ENCODE measurements at places on chromosomes 16 and 17.

GRCh38 chr16:77403732-77404131, 31.1 kb downstream of the ADAMTS18 start:
- no peak for DNase-seq

DNA sequence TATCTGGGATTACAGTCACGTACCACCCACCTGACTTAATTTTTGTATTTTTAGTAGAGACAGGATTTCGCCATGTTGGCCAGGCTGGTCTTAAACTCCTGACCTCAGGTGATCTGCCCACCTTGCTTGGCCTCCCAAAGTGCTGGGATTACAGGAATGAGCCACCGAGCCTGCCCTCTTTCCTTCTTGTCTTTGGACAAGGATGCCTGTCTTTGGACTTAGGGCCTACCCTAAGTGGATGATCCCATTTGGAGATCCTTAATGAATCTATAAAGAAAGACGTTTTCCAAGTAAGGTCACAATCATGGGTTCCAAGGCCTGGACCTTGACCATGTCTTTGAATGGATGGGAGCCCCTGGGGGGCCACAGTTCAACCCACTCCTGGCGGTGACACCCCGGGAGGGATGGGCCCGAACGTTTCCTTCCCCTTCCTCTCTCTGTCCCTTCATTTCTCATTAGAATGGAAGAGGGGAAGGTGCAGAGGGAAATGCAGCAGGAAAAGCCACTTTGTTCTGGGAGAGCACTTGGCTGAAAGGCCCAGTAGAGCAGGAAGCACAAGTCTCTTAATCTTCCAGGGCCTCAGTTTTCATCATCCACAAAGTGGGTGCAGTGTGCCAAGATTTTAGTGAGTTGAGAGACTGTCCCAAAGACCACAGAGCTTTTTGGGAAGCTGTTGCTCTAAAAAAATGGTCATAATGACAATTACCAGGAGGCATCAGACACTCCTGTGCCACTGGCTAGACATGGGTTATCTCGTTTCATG, 353.3 kb downstream of the SEC14L1 start:
- no peak for DNase-seq

- no peak for DNase-seq
These were observed 1.1 kb downstream of the SLC16A3 start for GRCh38 chr17:82229698-82230608.

GRCh38 chr17:78276098-78276887, 44.9 kb downstream of the TMEM235 start:
- DNase-seq: no peak

- DNase-seq: no peak
These were observed 9.5 kb downstream of the ZNF764 start for GRCh38 chr16:30548416-30549253.

- DNase-seq: no peak
These were observed 128.2 kb downstream of the USP22 start for GRCh38 chr17:20914658-20915057.

- DNase-seq: no peak
These were observed 2.3 kb downstream of the DNASE1 start for GRCh38 chr16:3656491-3657468.

DNA sequence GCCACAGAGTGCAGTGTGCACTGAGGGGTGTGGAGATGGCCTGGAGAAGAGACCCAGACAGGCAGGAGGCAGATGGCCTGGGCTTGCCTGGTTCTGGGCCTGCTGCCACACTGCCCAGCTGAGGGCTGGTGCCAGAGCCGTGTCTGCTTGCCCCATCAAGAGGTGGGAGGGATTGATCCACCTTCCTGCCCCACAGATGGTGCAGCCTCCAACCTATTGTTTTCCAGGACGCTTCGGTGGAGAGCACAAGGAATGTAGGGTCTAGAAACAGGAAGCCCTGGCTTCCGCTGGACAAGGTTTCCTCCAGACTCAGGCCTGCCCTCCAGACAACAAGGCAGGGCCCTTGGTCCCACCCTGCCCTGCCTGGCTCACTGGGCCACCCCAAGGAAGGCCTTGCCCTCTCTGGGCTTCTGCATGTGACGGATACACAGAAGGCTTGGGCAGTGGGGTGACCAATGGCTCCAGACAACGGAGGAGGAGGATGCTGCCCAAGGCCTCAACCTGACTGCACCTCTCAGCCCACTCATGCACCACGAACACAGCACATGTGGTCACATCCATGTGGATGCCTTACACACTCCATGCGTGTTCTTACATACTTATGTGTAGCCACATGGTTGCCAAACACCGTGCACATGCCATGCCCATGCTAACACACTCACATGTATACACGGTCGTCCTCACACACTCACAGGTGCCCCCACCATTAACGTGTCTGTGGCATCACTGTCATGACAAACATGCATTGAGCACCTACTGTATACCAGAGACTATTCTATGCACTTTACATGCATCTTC, 6.5 kb upstream of the CDH5 start:
- DNase-seq: no peak

DNA sequence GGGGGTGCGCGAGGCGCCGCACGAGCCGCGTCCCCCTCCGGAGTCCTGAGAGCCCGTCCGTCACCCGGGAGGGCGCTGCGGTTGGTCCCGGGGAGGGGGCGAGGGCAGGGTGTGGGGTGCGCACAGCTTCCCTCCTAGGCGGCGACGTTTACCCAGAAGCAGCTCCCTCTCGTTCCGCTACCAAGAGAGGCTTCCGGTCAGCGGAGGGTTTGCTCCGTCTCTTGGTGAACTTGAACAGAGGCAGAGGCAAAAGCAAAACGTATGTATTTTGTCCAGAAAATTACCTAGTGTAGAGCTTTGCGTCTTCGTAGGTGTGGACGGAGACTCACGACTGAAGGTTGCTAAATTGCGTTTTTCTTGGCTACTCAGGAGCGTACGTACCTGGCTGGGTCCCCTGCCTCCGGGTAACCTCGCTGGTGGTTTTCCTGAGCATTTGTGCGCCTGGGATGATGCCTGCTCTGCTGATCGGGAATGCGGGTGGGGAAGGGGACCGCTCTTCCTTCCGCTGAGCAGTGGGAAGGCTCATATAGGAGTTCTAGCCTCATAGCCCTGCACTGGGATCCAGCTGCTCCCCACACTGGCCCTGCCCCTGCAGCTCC, 833 bp downstream of the WSCD1 start:
- DNase-seq: no peak

- DNase-seq: no peak
These were observed 143.9 kb upstream of the SDK2 start for GRCh38 chr17:73788111-73788510.

GRCh38 chr17:82100502-82101298, 2.7 kb upstream of the FASN start:
- no peak for DNase-seq

DNA sequence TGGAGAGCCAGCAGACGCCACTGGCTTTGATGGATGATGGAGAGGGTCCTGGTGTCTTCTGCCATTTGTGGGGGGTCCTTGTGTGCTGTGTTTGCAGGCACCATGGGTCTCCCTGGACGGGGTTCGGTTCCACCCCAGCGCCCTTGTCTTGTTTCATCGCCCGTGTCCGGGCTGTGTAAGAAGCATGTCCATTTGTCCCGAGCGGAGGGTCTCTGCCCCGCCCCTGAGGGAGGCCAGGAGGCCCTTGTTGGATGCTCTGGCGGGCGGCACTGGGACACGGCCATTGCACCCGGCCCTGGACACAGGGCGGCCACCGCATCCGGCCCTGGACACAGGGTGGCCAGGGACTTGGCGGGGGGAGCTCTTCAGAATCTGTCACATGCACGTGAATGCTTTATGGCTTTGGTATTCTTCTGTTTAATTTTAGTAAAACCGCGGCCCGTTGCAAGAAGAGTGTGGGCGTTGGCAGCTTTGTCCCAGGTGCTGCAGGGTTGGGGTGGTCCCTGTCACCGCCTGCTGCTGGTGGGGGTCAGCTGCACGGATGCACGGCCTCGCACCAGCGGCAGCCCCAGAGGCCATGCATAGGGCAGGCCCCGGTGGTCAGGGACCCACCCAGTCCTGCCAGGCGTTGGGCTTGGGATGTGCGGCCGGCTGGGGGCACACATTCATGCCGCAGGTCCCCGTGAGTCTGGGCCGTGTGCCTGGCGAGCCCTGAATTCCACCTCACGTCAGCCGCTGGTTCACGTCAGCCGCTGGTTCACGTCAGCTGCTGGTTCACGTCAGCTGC, 21.0 kb upstream of the ZNF750 start:
- DNase-seq: no peak

GRCh38 chr16:5328546-5328945, 231.0 kb upstream of the EEF2KMT start:
- DNase-seq: no peak

DNA sequence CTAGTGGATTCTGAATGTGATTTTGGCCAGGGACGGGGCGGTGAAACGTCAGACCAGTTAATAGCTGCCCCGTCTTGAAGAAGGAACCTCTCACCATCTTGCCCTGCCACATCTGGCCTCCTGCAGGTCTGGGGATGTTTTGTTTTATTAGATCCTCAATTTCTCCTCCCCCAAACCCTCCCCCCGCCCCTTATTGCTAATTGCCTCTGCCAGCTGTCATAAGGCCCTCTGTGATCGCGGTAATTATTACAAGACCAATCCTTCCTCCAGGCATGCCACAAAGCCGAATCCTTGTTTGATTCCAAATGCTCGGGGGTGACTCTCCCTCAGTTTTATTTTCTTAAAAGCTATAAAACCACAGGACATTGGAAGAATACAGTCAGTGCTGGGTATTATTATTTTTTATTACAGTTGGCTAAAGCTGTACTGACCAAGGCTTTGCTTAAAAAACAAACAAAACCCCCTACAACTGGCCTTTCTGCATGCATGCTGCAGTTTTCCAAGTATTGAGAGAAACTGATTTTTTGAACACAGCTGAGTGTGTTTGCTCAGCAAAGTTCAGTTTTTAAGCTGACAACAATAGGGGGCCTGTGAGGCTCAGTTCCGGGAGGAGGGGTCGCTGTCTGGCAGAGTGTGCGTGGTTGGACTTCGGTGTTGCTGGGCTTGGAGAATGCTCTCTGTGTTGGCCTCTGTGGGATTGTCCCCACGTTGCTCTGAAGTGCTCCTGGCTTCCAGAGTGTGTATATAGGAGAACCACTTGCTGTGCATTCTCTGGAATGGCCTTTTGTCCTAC, 1.7 kb downstream of the KSR1 start:
- DNase-seq: no peak

- no peak for DNase-seq
These were observed 9.1 kb downstream of the CRHR1 start for GRCh38 chr17:45792995-45793755.

- no peak for DNase-seq
These were observed 58.1 kb upstream of the CRISPLD2 start for GRCh38 chr16:84761448-84762368.

GRCh38 chr17:12549499-12550041, 116.1 kb upstream of the MYOCD start:
- no peak for DNase-seq

GRCh38 chr16:84925092-84925772, 86.1 kb downstream of the ZDHHC7 start:
- peak; percentile 33 for DNase-seq

GRCh38 chr17:48393283-48393682, 36.7 kb downstream of the SKAP1 start:
- no peak for DNase-seq

DNA sequence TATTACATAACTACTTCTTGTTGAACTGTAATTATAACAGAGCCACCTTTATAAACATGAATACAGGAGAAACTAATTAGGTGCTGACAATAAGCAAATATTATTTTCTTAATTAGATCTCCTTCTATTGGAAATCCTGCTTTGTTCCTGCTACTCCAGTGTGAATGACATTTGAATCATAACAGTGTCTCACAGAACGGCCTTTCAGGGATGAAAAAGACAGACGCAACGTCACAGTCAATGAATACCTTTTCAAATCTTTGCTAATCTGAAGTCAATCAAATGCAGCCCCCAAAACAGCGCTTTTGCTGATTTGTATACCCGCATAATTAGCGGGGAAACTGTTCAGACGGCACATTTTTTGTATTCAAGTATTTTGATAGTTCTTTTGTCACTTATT, 240.4 kb upstream of the CDH8 start:
- DNase-seq: no peak

DNA sequence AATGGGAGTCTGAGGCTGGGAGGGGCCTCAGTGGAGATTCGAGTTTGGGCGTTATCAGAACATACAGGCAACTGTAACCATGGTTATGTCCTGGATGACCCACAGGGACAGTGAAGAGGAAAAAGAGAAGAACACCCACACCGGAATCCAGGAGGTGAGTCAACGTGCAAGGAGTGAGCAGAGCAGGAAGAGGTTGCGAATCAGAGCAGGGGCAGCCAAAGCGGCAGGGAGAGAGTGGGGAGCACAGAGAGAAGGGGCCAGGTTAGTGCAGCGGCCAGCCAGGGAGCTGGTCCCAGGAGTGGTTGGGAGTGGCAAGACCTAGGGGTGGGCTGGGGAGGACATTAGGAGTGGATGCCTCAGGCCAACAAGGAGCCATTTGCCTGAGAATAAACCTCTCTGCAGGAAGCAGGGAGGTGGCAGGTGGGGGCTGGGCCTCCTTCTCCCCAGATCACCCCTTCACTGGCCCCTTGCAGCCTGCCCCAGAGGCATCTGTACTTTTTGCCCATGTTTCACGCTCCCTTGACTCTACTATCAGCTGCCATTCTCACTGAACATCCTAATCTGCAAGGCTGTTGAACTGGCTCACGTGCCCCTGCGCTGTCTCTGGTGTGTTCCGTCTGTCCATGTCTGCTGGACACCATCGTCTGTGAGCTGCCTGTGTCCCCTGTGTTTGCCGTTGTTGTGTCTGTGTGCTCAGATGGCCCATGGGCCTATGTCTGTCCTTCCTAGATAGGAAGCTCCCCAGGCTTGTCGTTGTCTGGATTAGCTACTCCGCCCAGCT, 5.1 kb downstream of the KRT13 start:
- no peak for DNase-seq

GRCh38 chr17:41528959-41529353, 848 bp upstream of the KRT19 start:
- no peak for DNase-seq

- DNase-seq: no peak
These were observed 16.1 kb downstream of the G6PC3 start for GRCh38 chr17:44086364-44087311.

GRCh38 chr17:57701124-57701523, 44.0 kb downstream of the CCDC182 start:
- no peak for DNase-seq

- DNase-seq: no peak
These were observed 1.8 kb upstream of the RBFOX3 start for GRCh38 chr17:79612468-79613194.

DNA sequence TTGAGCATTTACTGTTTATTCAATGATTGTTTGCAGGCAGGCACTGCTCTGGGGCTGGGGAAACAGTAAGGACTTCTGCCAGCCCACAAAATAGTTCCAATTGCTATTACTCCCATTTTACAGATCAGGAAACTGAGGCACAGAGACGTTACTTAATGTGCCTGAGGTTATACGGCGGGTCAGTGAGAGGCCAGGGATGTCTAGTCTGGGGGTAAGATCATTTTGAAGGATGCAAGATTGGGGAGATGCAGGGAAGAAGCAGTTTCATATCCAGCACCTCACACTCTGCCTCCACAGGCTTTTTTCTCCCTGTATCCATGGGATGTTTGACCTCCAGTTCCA, 46.5 kb downstream of the ABAT start:
- no peak for DNase-seq

- no peak for DNase-seq
These were observed 22.6 kb downstream of the RNF213 start for GRCh38 chr17:80283116-80283852.

- no peak for DNase-seq
These were observed 19.4 kb downstream of the EMP2 start for GRCh38 chr16:10561001-10561400.

- DNase-seq: no peak
These were observed 395.4 kb downstream of the NPIPA7 start for GRCh38 chr16:16774389-16774788.

- no peak for DNase-seq
These were observed 6.0 kb downstream of the TEKT5 start for GRCh38 chr16:10688726-10689125.

Data from central memory CD8-positive, alpha-beta T cell (primary cell).